ENCODE measurements at places on chromosomes 13 and 19.

DNA sequence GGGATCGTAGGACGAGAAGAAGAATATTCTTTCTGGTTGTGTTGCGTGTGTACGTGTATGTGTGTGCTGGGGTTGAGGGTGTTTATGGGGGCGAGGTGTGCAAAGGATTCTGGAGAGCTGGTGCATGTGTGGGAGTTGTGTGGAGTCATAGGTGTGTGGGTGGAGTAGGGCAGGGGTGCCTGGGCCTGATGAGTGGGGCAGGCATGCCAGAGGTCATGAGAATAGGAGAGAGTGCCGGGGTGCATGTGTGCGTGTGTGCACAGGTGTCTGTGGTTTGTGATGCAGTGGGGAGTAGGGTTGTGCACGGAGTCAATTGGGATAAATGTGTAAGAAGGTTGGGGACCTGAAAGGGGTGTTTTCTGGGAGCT, 649 bp downstream of the TMEM91 start:
- DNase-seq, result no peak

- peak; percentile 82 for DNase-seq
These were observed 964 bp downstream of the KHSRP start for GRCh38 chr19:6423499-6424194.

DNA sequence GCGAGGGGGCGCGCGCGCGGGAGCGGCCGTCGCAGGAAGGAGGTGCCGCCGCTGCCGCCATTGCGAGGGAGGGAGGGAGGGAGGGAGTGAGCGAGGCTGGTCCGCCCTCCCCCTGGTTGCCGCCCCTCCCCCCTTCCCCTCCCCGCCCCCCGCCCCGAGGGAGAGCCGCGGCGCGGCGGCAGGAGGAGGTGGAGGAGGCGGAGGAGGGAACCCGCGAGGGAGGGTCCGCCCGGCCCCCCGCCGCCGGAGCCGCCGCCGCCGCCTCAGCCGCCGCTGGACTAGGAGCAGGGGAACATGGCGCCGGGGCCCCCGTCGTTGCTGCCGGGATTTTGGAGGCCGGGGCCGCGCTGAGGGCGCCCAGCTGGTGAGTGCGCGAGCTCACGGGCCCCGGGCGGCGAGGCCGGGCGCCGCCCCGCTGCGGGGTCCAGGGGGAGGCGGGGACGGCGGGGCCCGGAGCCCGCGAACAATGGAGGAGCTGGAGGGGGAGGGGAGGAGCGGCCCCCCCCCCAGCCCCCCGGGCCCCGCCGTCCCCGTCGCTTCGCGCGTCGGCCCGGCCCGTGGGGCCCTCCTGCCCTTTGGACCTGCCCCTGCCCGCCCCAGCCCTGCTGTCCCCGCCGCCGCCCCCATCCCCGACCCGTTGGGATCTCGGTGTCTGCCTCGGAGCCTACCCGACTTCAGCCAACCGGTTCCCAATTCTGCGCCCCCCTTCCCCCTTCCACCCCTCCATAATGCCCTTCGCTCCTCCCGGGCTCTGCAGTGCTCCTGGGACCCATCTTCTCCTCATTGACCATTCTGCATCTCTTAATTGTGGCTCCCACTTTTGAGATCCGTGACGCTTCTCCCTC, at the start of gene ARHGAP35:
TSS of gene ARHGAP35 (plus strand) at position 152 of the 845 bp plus-strand sequence. CDS start 57,679 bp downstream, outside the sequence.
- DNase-seq, result peak; percentile 95

- no peak for DNase-seq
These were observed 1701.0 kb downstream of the SLITRK5 start for GRCh38 chr13:89372193-89372592.

DNA sequence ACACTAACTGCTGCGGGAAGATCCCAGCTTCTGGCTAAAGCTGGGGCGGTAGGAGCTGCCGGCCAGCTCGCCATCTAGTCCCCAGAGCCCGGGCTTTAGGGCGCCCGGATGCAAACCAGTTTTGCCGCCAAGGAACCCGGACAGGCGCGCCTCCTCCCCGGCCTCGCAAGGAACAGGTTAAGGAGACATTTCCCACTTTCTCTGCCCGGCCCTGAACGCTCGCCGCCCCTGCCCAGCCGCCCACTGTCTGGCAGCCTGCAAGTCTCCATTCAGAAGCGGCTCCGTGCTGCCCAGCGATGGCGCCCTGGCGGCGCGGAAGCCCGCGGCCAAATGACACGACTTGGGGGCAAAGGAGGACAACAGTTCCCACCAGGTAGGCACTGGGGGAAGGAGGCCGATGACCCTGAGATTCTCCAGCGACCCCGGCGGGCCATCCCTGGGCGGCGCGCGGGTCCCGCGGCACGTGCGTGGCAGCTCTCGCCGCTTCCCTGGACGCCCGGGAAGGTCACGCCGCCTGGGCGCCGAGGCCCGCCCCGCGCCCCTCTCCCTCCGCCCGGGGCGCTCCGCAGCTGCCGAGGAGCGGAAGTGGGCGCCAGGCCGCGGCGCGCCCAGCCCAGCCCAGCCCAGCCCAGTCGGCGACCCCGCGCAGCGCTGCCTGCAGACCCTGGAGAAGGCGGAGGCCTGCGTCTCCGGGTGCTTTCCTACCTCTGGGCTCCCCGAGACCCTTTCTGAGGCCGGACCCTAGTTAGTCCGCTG, 42.2 kb upstream of the HNRNPA1L2 start:
- DNase-seq, result peak; percentile 43

DNA sequence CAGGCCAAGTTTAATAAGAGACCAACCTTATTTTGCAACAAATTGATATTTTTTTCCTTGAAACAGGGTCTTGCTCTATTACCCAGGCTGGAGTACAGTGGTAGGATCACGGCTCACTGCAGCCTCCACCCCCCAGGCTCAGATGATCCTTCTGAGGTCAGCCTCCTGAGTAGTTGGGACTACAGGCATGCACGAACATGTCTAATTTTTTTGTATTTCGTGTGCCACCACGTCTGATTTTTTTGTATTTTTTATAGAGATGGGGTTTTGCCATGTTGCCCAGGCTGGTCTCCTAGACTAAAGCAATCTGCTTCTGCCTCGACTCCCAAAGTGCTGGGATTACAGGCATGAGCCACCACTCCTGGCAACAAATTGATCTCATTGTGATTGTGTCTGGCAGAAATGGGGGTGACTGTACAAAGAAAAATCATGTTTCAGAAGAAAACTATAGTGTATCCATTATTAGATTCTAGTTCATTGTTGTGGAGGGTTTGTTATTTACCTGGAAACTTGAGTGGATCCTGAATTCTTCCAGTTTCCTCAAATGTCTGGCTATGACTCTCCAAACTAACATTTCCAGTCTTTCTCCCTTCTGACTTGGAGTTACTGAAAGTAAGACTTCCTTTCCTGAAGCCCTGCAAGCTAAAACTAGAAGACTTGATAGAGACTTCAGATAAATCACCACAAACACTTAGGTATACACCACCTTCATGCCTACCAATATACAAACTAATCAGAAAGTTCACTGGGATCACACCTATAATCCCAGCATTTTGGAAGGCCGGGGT, 17.3 kb upstream of the AKT2 start:
- DNase-seq, result no peak

DNA sequence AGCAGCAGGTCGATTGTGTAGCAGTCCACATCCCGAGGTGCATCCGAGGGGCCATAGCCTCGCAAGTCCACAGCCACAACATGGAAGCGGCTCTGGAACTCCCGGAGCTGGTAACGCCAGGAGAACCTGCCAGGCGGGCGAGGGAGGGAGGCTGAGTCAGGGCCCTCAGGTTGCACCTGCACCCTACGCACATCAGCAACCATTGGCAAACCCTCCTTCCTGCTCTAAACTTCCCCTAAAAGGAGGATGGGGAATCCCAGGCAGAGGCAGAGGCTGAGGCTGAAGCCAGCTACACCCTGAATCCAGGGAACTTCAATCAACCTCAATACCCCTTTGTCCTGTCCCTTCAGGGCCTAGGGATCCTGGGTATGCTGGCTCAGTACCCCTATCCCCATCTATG, 977 bp downstream of the EPHX3 start:
- DNase-seq, result no peak

- peak; percentile 78 for DNase-seq
These were observed 6.7 kb downstream of the GRIN2D start for GRCh38 chr19:48400018-48400742.

Data from GM03348 (cell line).